GM04503 (cell line): ENCODE measurements at places on chromosomes 16 and 17.

DNA sequence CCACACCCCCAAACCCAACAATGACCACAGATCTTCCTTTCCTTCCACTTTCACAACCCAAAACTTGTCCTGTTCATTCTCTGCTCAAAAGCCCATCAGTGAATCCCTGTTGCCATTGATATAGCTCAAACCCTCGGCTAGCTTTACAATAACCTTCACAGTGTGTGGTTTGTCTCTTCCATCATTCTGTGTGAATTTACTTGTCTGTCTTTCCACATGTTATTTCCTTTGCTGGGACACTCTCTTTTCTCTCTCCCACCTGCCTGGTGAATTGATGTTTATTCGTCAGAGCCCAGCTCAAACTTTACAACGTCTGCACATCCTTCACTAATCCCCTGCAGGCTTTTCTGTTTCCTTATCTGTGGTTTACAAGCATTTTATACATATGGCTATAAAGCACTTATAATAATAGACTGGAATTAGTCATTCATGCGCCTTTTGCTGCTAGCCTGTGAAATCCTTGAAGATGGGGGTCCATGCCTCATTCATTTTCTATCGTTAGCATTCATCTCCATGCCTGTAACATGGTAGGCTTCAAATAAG lies 114.4 kb downstream of the CDH13 start:
- DNase-seq: no peak

DNA sequence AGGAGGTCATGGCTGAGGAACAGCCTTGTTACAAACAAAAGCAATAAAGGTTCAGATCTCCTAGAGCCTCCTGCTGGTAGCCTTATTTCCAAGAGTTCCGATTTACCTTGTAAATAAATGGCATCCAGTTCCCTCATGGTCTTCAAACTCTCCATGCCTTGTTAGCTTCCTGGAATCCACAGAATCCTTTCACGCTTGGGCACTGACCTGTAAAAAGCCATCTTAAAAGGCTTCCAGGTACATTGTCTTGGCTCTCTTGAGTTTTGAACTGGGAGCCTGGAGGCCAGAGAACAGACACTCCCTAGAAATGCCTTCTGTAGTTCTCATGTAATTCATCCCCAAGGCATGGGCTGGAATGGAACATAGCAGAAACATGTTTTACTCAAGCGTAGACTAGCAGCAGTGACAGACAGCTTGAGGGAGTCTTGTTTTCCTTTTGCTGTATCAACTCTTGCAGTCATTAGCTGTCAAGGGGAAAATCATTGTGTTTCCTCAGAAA lies 207.9 kb downstream of the SNX29 start:
- DNase-seq: no peak

DNA sequence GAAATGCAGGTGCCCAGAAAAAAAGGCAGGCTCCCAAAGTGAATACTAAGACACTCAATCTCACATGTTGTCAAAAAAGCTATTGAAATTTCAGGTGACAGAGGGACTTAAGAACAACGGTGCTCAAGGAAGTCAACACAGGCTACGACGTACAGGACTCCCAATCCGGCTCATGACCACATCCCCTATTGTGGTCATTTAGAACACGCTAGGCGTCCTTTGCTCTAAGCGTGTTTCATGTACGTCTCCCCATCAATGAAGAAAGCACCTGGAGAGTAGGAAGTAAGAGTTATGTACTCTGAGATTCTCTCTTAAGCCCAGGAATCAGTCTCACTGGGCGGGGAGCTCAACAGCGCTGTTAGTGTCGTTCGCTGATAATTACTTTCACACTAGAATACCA lies 94.1 kb downstream of the MRM3 start:
- no peak for DNase-seq

DNA sequence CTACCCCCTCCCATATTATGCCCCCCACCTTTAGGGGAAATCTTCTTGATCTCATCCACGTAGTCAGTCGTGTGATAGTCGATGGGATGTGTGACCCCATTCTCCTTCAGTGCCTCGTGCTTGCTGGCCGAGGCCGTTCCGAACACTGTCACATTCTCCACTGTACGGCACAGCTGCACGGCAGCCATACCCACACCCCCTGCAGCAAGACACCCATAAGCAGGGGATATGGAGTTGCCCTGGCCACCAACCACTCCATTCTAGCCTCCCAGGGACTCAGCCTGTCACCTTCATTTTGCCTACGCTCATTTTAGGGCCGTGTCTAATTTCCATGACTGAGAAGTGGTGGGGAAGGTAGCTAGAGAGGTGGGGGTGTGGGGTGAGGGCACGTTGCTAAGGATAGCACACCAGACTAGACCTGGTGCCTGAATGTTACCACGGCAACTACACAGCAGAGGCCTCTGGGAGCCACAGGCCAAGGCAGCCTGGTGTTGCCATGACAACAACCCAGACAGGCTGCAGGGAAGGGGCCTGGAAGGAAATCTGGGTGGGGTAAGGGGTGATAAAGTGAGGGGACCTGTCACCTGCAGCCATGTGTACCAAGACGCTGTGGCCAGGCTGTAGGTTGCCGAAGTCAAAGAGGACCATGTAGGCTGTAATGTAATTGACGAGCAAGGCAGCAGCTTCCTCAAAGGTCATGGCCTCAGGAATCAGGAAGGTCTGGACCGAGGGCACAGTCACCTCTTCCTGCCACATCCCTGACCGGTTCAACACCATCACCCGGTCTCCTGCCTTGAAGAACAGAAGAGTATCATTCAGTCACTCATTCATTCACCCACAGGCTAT lies 4.0 kb downstream of the VAT1 start:
- no peak for DNase-seq

DNA sequence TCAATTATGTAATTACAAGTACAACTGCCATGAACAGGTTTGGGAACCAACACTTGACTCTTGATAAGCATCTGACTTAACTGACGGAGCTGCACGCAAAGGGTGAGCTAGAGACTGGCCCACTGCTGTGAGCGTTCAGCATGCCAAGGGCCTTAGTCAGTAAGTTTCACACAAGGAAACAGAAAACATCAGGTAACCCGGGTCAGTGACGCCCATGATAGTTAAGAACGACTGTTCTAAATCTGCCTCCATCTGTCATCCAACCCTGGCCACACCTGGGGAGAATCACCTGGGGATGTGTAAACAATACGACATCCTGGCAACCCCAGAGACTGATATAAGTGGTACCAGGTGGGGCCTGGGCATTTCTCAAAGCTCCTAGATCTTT lies 12.3 kb downstream of the SMIM5 start:
- DNase-seq: no peak

GRCh38 chr16:85612191-85612800 lies 826 bp upstream of the GSE1 start:
- peak; percentile 74 for DNase-seq

DNA sequence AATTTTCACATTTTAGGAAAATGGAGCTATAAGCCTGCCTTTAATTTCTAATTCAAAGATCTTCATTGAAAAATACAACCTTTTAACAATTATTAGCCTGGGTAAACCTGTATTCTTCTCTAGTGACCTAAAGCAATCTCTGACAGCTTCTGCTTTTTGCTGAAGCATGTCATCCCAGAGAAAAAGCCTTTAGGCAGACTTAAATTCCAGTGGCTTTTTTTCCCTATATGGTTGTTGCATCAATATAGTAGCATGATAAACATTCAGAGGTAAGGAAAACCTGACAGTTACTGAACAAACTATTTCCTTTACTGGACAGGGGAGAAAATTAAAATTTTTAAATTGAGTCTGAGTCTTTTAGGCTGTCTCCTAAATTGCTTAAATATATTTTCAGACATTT lies 7.8 kb upstream of the EVI2A start:
- DNase-seq: no peak

DNA sequence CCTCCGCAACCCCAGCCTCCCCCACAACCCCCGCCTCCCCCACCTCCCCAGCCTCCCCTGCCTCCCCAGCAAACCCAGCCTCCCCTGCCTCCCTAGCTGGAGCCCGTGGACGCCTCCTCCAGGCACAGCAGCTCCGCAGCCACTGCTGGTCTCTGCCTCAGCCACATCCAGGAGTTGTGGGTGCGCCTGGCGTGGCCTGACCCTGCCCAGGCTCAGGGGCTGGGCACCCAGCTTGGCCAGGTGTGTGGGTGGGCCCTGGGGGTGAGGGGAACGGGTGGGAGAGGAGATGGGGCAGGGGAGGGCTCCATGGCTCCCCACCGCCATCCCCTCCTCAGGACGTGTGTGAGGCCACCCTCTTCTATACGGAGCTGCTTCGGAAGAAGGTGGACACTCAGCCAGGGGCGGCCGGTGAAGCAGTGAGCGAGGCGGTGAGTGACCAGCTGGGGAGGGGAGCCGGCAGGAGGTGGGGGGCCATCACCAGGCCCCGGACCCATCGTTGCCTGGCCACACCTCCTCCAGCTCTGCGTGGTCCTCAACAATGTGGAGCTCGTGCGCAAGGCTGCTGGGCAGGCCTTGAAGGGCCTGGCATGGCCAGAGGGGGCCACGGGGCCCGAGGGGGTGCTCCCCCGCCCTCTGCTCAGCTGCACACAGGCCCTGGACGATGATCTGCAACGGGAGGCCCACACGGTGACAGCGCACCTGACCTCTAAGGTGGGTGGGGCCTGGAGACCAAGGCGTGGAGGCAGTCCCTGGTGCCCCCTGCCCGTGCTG lies 5.8 kb downstream of the TSR3 start:
- no peak for DNase-seq

- DNase-seq: no peak
These were observed 31.4 kb downstream of the GPRC5B start for GRCh38 chr16:19853132-19853741.

- no peak for DNase-seq
These were observed 775 bp downstream of the CYTH1 start for GRCh38 chr17:78781104-78781892.

GRCh38 chr16:16052916-16053315 lies 103.5 kb downstream of the ABCC1 start:
- DNase-seq: no peak

DNA sequence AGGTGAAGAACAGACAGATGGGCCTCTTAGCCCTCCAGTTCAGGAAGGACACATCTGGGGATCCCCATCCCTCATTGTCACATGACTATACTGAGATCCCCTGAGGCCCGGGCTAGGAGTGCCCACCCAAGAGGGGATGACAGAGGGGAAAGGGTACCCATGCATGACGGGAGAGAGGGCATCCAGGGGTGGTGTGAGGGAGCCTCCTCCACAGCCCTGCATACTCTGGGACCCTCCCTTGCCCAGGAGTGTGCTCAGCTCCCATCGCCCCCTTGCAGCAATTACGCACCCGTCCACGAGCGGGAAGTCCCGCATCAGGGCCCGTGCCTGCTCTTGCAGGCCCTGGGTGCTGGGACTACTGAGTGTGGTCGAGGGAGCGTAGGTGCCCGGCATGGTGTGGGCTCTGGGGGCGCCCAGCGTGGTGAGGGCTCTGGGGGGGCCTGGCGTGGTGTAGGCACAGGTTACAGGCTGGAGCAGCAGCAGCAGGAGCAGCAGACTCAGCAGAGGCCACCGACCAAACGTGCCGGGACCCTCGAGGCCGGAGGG lies 6.5 kb downstream of the DPEP2 start:
- DNase-seq: no peak

DNA sequence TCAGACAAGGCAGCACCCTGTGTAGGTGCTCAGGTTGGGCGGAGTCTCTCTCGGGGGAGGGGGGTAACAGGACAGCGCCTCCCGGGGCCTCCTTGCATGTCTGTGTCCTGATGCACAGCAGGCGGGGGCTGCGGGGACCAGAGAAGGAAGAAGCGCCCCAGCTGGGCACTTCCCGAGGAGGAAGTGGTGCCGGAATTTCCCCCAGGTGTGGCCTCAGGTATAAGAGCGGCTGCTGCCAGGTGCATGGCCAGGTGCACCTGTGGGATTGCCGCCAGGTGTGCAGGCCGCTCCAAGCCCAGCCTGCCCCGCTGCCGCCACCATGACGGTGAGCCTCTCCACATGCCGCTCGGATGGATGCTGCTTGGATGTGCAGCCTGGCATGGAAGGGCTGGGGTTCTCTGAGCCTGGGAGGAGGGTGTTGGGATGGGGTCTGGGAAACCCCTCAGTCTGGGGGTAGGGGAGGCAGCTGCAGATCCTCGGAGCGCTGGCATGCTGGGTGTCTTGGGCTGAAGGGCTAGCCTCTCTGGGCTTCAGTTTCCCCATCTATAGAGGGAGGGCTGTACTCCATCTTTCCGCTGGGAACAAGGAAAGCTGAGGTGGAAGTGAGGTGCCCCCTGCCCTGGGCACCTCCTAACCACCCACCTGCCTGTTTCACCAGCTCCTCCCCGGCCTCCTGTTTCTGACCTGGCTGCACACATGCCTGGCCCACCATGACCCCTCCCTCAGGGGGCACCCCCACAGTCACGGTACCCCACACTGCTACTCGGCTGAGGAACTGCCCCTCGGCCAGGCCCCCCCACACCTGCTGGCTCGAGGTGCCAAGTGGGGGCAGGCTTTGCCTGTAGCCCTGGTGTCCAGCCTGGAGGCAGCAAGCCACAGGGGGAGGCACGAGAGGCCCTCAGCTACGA lies at the start of gene IL17C:
Gene IL17C (plus strand): TSS at position 250 of the 908 bp plus-strand sequence. CDS start 70 bp downstream, at position 320.
- DNase-seq: no peak

- no peak for DNase-seq
These were observed 3.1 kb downstream of the PHAF1 start for GRCh38 chr16:67112591-67113399.

DNA sequence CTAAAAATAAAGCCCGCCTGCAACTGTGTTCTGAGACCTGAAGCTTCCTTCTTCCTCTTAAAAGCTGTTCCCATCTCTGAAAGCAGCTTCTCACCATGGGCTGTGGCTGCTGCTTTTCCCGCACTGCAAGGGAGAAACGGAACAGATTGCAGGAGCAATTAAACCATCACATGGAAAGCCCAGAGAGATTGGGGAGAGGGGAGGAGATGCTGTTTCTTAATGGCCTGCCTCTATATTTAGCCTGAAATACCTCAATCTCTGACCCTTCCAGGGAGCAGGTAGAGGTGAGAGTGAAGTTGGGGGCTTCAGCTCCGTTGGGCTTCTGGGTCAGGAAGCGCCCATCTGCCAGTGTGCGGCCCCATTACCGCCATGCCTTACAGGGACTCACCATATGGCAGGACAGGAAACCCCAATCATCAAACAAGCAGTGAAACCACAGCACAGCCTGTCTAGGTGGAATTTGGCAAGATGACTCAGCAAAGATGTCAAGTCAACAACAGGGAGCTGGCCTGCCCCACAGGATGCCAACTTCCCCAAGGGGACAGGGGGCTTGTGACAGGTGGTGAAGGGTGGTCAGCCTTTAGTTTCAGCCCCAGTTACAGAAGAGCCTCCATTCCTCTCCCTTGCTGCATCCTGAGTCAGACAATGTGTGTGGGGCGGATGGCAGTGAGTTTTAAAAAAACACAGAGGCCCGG lies 286.6 kb upstream of the CCL2 start:
- DNase-seq: no peak

- DNase-seq: no peak
These were observed 216.7 kb downstream of the RPTOR start for GRCh38 chr17:80761110-80761871.

DNA sequence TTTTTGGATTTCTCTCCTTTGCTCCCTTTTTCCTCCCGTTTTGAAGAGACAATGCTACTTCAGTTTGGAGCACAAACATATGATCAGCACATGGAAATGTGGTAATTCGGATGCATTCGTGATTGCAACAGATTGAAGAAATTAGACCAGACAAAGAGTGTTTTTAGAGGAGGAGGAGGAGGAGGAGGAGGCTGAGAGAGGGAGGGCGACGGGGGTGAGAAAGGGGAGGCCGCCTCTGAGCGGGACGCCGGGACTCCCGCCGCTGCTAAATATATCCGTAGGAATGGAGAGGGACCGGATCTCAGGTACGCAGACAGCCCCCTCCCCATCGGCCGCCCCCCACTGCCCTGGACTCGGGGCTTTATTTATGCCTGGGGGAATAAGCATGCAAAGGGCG lies 179.3 kb downstream of the SEC14L1 start:
- peak; percentile 64 for DNase-seq
